ENCODE measurements at places on chromosomes 4 and X. TPM values are rescaled to one million over a fixed set of nuclear protein-coding genes. Genes with fewer than 3 reads are reported as not detected.

RIBC1 gene
- total RNA-seq = 1.5 TPM

IGSF1 gene
- total RNA-seq = 3.9 TPM

HELQ gene
- 15.7 TPM for total RNA-seq

TCP11X1 gene
- total RNA-seq = not detected

ATP7A gene
- 9.7 TPM for total RNA-seq

SLC7A11 gene
- 18.7 TPM for total RNA-seq

AFM gene
- not detected for total RNA-seq

SUPT20HL2 gene
- total RNA-seq = not detected

FBXL5 gene
- 74.3 TPM for total RNA-seq

EXOC1 gene
- 27.3 TPM for total RNA-seq

ZNF630 gene
- 2.1 TPM for total RNA-seq

RAI2 gene
- 0.77 TPM for total RNA-seq

BOD1L1 gene
- total RNA-seq = 31.9 TPM

ARR3 gene
- total RNA-seq = not detected

SLC9B1 gene
- total RNA-seq = 1.7 TPM

EMD gene
- 54.3 TPM for total RNA-seq

SLC49A3 gene
- 0.91 TPM for total RNA-seq

GPAT3 gene
- total RNA-seq = not detected

EIF1AX gene
- 119 TPM for total RNA-seq

Data from neural crest cell (in vitro differentiated cells).